ENCODE measurements at places on chromosomes 1 and 21.

DNA sequence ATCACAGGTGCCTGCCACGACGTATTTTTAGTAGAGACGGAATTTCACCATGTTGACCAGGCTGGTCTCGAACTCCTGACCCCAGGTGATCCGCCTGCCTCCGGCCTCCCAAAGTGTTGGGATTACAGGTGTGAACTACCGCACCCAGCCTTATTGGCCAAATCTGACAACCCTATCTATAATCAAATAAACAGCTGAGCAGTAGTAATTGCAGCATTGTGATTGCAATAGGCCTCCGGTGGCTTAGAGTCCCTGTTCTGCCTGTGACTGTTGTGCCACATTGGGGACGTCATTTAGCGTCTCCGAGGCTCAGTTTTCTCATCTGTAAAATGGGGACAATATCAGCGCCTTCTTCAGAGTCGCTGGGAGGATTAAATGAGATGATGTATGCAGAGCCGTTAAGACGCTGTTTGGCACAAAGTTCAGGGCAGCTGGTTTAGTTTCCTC is 569 bp upstream of the CAPN2 start:
- no peak for DNase-seq

- DNase-seq: no peak
These were observed 24.8 kb upstream of the MYOCOS start for GRCh38 chr1:171597203-171597602.

- DNase-seq: no peak
These were observed 26.6 kb downstream of the POFUT2 start for GRCh38 chr21:45261093-45261492.

DNA sequence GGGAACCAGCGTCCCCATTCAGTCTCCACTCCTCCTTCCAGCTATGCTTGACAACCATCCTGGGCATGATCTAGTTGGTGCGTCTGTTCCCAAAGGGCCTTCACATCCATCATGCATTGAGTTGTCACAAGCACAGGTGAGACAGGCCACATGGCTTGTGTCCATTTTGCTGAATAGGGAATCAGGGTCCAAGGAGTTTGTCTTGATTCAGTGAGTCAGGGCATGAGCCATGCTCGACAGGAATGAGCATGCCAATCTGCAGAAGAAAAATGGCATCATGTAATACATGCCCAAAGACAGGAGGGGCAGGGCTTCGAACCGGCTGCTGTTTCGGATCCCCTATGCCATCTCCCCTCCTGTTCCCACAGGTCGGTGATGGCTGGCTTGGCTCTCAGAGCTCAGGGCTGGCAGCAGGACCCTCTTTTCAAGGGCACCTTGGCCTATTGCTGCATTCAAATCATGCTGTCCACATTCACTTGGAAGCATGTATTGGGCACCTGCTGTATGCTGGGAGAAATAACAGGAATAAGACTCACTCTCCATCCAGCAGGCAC is 44.5 kb downstream of the PKP1 start:
- DNase-seq: no peak

- no peak for DNase-seq
These were observed 118.8 kb downstream of the RNF220 start for GRCh38 chr1:44523593-44524591.

DNA sequence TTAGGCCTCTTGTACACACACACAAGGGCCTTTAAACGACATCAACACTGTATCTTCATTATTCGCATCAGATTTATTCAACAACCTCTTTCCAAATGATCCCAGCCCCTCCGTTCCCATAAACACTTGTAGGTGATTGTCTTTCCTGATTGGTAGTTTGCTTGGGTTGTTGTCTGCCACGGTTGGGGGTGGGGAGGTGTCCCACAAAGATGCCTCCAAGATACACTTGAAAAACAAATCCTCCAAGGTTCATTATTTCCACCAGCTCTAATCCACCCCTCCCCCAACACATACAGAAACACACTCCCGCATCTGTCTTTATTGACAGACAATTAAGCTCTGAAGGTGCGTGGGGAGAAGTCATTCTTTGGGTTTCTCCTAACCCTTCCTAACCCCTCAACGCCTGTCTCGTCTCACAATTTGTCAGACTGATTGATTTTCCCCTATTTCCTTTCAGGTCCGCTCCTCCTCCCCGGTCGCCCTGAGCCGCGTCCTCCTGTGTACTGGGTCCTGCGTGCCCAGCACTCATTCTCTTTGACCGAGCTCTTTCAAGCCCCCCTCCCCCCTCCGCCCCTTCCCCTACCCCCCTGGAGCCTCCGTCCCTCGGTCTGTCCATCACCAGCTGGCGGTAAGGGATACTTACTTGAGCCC is 1.4 kb downstream of the WDR26 start:
- no peak for DNase-seq

- DNase-seq: no peak
These were observed 10.3 kb downstream of the PMVK start for GRCh38 chr1:154926201-154926600.

GRCh38 chr1:235854347-235854746 is 12.4 kb downstream of the LYST start:
- no peak for DNase-seq

- DNase-seq: no peak
These were observed 58.1 kb downstream of the PTPN14 start for GRCh38 chr1:214493126-214493796.

DNA sequence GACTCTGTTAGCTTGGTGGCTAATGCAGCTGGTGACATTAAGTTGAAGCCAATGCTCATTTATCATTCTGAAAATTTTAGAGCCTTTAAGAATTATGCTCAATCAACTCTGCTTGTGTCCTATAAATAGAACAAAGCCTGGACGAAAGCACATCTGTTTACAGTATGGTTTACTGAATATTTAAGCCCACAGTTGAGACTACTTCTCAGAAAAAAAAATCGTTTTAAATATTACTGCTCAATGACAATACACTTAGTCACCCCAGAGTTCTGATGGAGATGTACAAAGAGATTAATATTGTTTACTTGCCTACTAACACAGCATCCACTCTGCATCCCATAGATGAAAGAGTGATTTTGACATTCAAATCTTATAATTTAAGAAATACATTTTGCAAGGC is 79.6 kb downstream of the NEGR1 start:
- no peak for DNase-seq

DNA sequence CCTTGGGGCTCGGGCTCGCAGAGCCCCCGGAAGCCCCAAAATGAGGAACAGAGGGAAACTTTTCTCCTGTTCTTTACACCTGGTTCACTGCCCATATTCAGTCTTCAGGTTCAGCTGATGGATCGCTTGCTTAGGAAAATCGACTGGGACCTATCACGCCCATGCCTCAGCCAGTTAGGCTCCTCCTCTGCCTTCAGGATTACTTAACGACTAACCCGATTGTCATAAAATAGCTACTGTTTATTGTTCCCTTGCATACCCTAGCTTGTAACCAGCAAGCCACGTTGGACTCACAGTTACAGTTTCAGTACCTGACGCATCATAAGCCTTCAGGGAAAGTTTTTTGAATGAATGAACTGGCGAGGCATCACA is 692 bp downstream of the TARDBP start:
- peak; percentile 14 for DNase-seq

GRCh38 chr1:57101209-57101608 is 135.4 kb upstream of the C8B start:
- no peak for DNase-seq

DNA sequence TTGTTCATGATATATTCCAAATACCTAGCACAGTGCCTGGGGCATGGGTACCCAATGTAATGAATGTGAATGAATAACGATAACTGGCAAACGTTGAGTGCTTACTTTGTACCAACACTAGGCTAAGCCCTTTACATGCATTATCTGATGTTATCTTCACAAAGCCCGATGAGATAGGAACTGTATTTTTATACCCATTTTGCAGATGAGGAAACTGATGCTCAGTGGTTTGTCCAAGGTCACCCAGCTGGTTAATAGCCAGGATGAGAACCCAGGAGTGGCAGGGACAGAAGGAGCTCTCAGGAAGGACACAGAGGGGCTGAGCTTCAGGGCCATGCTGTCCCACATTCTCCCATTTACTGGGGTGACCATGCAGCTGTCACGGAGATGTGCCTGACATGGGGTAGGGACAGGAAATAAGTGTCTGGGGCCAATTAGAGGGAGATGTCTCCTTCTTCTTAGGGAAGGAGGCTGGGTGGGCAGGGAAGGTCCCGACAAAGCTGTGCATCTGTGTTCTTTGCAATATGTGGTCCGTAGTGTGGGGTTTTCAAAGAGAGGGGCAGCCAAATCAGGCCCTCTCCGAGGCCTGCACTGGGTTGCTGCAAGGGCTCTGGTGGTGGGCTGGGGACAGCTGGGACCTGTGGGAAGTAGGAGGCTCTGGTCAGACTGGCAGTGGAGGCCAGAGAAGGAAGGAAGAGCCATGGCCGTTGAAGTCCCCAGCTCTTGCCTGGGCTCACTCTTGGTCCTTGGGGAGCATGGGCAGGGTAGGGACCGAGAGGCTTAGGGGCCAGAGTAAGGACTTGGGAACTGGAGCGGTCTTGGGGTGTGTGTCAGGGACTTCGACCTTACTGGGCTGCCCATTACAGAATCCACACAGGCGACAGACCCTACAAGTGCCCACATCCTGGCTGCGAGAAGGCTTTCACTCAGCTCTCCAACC is 26.6 kb downstream of the A3GALT2 start:
- no peak for DNase-seq

DNA sequence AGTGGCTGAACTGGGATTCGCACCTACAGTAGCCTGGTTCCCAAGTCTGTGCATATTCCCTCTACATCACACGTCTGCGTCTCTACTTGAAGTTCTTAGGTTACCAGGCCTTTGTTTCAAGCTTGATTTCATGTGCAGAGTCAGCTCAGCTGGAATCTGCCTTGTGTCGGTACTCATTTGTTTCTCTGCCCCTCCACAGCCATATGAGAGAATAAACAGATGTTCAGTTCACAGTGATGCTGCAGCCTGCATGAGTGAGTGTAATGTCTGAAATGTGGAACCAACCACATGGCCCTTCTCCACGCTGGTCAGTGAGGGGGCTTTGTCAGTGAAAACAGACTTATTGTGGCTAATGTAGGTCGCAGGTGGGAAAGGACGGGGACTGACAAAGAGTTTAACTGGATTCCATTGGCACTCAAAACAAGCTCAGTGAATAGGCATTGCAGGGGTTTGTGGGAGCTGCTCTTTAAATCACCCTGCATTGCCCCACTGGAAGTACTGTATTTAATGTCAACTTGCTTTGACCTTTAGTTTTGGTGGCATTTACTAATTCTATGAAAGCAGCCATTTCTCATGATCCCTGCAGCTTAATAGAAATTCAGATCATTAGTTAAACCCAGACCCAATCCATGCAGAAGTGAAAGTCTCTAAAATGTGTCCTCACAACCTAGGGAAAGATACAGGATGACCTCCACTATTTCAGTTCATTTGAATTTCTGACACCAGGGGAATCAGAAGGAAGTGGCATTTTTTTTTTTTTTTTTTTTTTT is 136.4 kb upstream of the FAM78B start:
- DNase-seq: no peak

DNA sequence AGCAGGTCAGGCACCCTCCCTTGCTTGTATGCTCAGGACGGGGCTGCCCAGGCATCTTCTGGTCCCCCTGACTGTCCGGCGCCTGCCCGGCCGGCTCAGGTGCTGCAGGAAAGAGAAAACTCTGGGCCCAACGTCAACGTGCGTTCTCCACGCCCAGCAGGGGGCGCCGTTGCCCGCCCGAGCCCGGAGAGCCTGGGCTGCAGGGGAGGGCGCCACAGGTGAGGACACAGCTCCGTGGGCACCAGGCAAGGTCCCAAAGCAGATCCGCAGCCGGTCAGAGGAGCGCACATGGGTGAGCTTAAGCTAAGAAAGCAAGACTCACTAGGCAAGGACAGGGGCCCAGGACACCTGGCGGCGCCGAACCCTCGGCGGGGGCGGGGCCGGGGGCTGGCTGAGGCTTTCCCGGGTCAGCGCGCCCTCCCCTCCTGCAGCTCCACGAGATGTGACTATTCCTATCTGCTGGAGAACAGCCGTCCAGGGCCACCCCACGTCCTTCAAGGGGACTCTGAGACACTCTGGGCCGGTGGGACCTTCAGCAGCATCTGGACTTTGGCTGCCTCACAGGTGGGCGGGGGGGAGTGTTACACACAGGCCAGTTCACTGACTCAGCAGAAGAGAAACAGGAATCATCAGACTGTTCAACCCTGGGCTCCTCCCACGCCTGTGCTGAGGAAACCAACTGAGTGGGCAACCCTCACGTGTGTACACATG is 29.3 kb downstream of the KRTAP10-1 start:
- DNase-seq: no peak

DNA sequence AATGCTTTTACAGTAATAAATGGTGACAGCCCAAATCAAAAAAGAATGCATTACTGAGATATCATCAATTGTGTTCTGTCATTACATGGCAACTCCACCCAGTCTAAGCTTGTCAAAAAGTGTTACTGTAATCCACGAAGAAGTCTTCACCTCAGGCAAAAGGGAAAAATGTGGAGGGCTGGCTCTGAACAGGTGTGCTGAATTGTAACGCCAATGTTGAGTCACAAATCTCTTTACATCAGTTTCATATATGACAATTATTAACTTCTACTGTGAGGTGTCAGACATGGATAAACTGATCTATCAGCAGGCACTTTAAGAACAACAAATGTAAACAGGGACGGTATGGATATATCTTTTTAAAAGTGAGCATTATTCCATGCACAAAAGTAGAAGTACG is 98.5 kb upstream of the DMRTA2 start:
- no peak for DNase-seq

DNA sequence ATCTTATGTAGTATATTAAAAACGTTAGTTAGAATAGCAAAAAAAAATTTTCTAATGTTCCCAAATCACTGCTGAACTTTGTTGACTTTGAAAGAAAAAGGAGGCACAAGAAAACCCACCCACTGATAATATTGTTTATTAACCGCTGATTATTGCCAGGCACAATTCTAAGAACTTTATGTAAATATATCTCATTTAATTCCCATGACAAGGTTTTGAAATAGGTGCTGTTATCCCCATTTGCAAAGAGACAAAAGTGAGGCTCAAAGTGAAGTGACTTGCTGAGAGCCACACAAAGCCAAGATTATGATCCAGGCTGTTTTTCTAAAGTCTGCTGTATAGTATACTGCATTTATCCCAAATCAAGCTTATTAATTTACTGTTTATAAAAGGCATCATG is 56.4 kb downstream of the SASS6 start:
- no peak for DNase-seq

- no peak for DNase-seq
These were observed 812 bp upstream of the ARF1 start for GRCh38 chr1:228081578-228082213.

GRCh38 chr21:9756677-9757076 is 764.7 kb upstream of the TPTE start:
- DNase-seq: no peak

GRCh38 chr1:37836788-37837187 is 22.6 kb downstream of the MTF1 start:
- no peak for DNase-seq

- DNase-seq: peak; percentile 10
These were observed 79.0 kb upstream of the NFASC start for GRCh38 chr1:204791453-204792353.

- no peak for DNase-seq
These were observed 27.2 kb upstream of the FAM3B start for GRCh38 chr21:41289431-41289830.

DNA sequence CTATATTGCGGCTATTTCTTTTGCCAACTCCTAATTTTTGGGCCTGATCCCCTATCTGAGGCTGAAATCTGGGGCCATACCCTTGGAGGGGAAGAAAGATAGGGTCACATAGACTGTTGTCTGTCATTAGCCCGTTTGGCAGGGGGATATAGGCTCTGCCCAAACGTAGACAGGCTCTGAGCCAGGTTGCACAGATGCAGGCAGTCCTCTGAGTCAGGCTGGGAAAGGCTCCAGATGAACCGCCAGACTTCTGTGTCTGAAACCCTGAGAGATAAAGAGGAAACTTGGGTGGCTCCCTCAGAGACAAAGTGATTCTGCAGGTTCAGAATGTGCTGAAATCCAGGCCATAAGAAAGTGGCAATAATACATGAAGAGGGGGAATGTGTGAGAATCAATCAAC is 4.0 kb upstream of the CAP1 start:
- no peak for DNase-seq

Measured in RCC 7860 (cell line).